Activated CD4-positive, alpha-beta T cell treated with anti-CD3 and anti-CD28 coated beads, Interleukin-10, Interleukin-2, amounts not matched to agents 100 ng/mL and 50 ng/mL, durations not matched to agents 16 hours and 8 hours (primary cell): ENCODE measurements at places on chromosomes 11 and 22.

DNA sequence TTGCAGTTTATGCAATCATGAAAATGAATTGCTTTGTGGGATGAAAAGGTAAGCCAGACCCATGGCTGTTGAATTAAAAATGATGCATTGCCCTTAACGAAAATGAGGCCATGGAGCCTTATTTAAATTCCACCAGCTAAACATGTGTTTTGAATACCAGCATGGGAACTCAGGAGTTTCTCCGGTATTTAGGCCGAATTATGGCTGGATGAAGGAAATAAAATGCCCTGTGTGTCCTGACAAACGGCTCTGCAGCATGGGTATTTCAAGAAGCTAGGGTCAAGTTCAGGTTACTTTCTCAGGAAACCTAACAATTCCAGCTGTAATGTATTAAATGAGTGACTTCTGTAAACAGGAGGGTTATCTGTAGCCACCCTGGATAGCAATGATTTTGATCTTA is 38.3 kb downstream of the AMOTL1 start:
- DNase-seq, result no peak

- DNase-seq, result no peak
Observed at GRCh38 chr11:58928107-58928499, 11.2 kb upstream of the GLYATL1 start.

DNA sequence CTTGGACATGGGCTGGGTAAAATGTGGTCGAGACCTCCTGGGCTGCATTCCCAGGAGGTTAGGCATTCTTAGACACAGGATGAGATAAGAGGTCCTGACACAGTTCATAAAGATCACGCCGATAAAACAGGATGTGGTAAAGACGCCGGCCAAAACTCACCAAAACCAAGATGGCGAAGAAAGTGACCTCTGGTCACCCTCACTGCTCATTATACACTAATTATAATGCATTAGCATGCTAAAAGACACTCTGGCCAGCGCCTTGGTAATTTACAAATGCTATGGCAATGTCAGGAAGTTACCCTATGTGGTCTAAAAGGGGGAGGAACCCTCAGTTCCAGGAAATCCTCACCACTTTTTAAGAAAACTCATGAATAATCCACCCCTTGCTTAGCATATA is 983.3 kb downstream of the OPCML start:
- DNase-seq, result no peak

DNA sequence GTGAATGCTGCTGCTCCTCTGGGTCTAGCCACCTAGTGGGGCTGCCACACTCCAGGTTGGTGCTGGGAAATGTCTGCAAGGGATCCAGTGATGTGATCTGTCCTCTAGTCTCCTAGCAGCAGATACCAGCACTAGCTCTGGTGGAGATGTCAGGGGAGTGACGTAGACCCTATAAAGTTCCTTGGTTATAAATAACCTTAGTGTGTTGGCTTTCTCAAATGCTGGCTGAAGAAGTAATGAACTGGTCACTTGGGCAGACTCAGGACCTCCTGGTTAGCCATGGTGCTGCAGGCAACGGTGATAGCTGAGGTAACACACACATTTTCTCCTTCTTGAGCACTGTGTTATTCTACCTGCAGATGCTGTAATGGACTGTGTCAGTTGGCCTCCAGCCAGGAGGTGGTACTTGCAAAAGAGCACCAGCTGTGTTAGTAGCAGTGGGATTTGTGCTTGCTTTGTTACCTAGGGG is 35.5 kb downstream of the BBOX1 start:
- DNase-seq, result no peak

DNA sequence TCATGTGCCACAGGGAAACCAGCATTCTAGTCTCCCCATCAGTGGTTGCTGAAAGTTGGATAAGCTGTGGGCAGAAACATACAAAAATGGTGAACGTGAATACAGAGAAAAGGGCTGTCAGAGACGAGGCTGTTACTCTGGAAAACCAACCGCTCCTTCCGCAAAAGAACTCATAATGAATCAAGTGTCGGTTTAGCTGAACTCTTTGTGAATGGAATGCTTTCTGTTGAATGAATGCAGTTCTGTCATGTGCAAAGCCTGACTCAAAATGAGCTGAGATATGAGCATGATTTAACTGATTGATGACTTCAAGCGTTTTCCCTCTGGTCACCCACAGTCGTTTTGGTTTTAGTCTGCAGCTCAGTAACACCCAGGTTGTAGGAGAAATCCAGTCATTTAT is 298.3 kb downstream of the ETS1 start:
- peak; percentile 97 for DNase-seq
